ENCODE measurements at places on chromosomes 6 and 20.

DNA sequence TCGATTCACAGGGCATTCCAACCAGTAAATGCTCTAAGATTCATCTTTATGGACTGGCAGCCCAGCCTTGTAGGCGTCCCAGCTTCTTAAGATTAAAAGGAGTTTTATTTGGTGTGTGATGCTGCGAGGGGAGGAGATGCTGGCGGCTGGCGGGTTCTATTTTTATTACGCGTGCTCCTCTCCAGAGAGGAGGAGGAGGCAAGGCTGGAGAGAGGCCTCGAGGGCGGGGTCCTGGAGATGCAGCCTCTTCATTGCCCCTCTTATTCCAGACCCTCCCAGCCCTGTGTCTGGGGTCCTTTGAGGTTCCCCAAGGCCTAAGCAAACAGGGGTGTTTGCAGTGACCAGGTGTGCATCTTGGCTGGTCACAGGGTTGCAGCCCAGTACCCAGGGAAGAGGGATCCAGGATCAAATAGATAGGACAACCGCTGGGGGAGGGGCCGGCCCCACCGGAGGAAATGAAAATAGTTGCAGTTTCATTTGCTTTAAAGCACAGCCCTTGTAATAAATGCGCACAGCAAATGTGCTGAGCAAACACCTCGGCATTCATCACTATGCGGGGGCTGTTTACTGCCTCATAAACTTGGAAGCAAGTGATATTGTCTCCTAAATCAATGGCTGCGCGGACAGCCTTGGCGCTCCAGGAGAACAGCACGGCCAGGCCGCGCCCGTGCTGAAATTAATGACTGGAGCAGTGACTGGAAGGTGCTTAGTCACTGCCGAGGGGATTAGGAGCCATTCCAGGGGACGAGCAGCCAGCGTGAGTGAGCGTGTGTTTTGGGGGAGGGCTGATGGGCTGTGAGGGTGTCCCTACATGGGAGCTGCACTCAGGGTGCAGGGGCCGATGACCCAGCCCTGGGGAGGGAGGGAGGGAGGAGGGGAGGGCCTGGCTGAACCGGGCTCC is 83.0 kb downstream of the TMEM242 start:
- no peak for DNase-seq

GRCh38 chr6:38004908-38005307 is 185.4 kb downstream of the ZFAND3 start:
- no peak for DNase-seq

DNA sequence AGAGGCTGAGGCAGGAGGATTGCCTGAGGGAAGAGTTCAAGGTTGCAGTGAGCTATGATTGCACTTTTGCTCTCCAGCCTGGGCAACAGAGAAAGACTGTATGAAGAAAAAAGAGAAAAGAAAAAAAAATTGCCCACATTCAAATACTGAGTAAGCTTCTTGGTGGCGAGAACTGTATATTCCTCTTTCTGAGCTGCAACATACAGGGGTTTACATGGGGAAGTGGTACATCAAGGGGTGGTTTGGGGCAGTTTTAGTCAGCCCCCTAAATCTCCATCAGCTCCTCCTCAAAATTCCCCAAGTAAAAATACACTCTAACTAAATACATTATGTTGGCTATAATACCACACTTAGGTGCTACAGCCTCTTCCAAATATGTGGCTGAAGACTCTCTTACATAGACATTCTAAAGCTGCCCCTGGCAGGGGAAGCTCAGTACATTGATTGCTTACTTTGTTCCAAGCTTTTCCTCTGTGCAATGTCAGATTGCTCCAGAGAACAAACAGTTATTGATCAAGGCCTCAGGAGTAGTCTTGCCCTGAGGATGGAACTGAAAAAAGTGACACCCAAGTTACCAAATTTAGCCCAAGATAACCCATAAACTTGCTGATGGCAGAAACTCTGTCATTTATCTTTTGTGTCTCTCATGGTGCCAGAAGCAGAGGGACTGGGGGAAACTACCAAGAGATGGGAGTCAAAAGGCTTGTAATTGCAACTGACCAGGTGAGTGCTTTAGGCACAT is 107.4 kb upstream of the RIPOR2 start:
- DNase-seq = no peak

- no peak for DNase-seq
These were observed 10.3 kb downstream of the C20orf203 start for GRCh38 chr20:32663335-32664011.

- no peak for DNase-seq
These were observed 40.6 kb downstream of the GCNT2 start for GRCh38 chr6:10561611-10562199.

- no peak for DNase-seq
These were observed 85.3 kb upstream of the SLC22A16 start for GRCh38 chr6:110561696-110562095.

- no peak for DNase-seq
These were observed 19.2 kb upstream of the HAO1 start for GRCh38 chr20:7959484-7959883.

DNA sequence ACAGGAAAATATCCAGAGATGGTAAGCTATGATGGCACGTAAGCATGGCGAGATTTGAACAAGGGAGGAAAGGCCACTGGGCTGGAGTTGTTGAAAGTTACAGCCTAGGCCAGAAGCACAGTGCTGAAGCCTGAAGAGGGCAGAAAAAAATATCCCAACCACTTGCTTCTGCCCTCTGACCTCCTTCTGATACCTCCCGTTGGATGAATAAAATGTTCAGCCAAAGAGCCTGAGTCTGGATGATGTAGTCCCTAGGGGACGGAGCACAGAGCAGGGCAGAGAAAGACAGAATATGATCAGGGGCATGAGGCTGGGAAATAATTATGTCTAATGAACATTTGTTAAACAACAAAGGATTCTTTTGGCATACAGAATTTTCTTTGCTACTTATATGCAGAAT is 19.7 kb downstream of the KLHL31 start:
- no peak for DNase-seq

DNA sequence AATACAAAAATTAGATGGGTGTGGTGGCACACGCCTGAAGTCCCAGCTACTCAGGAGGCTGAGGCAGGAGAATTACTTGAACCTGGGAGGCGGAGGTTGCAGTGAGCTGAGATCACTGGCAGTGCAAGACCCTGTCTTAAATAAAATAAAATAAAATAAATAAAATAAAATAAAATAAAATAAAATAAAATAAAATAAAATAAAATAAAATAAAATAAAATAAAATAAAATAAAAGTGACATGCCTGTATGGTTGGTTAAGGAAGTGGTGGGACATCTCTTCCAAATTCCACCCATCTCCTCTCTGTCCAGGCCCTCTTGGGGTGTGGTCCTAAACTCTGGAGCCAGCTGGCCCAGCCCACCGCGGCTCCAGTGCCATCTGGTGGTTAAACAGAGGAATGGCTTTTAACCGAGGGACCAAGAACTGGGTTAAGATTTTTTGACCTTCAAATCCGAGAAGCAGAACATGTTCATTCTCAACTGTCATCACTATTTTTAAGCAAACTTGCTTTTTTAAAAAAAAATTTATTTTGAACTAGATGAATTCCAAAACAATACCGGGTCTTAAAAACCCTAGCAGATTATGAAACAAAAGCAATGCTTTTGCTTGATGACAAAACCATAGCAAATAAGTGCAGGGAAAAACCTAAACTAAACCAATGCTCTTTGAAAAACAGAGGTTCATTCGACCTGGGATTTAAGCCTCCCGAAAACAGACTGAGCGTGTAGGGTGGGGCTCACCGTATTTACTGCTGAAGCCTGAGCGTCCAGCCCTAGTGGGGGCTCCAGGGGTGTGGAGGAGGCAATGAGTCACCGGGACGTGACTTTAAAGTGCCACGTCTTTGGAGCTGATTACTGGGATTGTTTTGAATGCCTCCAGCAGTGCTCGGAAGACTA is 68.8 kb downstream of the CDC5L start:
- DNase-seq = peak; percentile 20

DNA sequence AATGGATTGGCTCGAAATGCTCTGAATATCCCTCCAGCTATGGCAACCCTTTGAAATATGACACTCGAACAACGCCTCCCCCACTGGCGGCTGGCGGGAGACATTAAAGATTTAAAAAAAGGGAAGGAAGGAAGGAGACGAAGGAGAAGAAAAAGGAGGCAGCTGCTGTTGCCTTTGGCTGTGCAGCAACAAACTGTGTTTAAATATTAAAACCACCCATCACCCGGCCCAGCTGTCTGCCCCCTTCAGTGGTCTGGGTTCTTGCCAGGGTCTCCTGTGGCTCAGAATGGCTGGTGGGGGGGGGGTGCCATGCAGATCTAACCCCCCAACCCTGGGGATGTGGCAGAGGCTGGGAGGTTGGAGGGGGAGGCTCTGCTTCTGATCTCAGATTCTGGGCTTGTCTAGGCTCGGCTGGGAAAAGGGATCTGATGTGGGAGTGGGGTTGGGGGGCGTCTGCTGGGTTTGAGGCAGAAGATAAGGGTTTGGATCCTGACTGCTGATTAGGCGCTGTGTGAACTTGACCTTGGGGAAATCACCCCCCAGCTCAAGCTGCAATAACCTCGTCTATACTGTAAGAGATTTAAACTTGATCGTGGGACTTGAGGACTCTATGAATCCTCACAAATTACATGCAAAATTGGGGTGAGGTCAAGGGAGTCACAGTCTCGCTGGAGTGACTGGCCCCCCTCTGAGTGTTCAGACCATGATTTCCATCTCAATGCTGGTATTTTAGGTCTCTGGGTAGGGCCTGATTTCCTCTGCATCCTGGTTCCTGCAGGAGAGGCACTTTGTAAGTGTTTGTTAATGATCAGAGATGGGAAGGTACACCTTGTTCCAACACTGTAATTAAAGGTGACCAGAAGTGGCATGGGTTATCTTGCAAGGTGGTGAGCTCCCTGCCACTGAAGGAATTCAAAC is 40.3 kb upstream of the BLCAP start:
- DNase-seq = no peak

DNA sequence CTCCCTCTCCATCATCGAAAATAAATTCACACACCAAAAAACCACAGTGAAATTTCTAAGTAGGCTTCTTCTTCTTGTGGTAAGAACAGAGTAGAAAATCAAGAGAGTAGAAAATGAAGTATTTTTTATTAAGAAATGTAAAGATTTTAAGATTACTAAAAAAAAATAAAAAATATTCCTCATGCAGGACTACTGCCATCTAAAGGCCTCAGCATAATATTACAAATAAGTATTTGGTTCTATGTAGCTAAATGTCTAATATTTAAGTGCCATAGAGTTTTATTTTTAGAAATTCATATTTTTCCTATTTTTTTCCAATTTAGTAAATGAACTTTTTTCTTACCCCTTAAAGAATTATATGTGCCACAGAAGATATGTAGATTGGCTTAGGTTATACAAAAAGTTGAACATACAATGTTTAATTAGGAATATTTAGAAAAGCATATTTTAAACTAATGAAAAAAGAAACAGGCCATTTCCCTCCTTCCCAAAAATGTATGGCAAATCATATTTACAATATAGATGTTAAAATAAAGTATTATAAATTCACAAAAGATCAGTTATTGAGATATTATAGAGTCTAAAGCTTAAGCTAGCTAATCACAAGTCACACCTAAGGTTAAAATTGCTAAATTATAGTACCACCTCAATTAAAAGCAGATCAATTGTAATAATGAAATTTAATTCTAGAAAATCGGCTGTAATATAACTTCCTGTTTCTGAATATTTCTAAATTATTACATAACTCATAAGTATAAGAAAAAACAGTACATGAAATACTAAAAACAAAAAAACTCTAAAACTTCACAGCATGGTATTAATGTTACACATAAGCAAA is 3.5 kb upstream of the NT5DC1 start:
- DNase-seq = no peak

- DNase-seq = no peak
These were observed 114.7 kb downstream of the PLCB1 start for GRCh38 chr20:8246716-8247115.
